ENCODE measurements at places on chromosomes 1 and 21. TPM values are rescaled to one million over a fixed set of nuclear protein-coding genes. Genes with fewer than 3 reads are reported as not detected.

Gene PLA2G2C
- polyA plus RNA-seq = not detected

Gene OR2L2
- not detected for polyA plus RNA-seq

Gene MEX3A
- polyA plus RNA-seq = 22.5 TPM

Gene OVAAL
- not detected for polyA plus RNA-seq

Gene MCOLN2
- 0.08 TPM for polyA plus RNA-seq

Gene ACTL8
- polyA plus RNA-seq = not detected

Gene OR2AK2
- polyA plus RNA-seq = not detected

Gene KLF17
- polyA plus RNA-seq = not detected

Gene OR2L3
- polyA plus RNA-seq = not detected

Gene TTC39A
- 5.0 TPM for polyA plus RNA-seq

Gene PTAFR
- 2.8 TPM for polyA plus RNA-seq

Gene RIPPLY3
- polyA plus RNA-seq = 0.17 TPM

Gene CFHR3
- 1.7 TPM for polyA plus RNA-seq

Gene SPRR2A
- polyA plus RNA-seq = not detected

Gene FMO3
- 0.35 TPM for polyA plus RNA-seq

Gene MAB21L3
- not detected for polyA plus RNA-seq
